ENCODE measurements at places on chromosomes 1 and 21.

DNA sequence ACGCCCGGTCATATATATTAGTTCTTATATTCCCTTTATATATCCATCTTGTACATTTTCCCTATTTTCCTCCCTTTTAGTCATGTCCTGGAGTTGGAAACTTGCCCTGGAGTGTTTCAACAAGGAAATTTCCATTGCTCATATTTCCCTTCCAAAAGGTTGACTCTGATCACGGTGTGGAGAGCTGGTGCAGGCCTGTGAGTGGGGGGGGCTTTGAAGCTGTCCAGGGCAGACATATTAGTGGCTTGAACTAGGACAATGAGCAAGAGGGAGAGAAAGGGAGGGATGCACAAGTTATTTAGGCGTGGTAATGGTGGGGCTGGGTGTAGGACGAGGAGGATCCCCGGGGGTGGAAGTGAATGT is 30.4 kb upstream of the TMEM61 start:
- DNase-seq, result no peak

DNA sequence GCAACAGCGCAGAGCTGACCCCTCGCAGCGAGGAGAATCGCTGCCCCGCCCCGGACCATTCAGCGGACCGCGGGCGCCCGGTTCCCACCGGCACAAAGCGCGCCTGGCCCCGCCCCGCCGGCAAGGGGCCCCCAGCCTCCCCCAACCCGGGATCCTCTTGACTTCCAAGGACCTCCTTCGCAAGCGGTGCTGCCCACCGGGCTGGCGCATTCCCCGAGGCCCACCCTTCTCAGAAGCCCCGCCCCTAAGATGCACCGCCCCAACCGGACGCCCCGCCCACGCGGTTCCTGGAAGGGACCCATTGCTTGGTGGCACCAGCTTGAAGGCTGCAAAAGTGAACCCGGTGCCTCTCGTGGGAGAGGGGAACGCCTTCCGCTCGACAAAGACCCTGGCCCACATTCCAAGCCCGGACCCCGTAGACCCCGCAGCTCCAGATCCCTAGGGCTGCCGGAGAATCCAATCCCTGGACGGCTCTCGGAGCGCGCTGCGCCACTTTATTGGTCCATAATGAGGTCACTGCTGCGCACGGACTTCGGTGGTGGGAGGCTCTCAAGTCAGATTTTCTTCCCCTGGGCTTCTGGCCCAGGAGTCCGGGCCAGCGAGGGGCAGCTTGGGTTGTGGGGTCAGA is 2.0 kb downstream of the HES3 start:
- peak; percentile 44 for DNase-seq

GRCh38 chr1:54017979-54018378 is at the start of gene LDLRAD1:
TSS of gene LDLRAD1 (minus strand) at chr1:54018186. CDS start at chr1:54018112, 74 bp downstream.
- no peak for DNase-seq

GRCh38 chr1:83060221-83060620 is 938.7 kb downstream of the TTLL7 start:
- DNase-seq, result no peak

DNA sequence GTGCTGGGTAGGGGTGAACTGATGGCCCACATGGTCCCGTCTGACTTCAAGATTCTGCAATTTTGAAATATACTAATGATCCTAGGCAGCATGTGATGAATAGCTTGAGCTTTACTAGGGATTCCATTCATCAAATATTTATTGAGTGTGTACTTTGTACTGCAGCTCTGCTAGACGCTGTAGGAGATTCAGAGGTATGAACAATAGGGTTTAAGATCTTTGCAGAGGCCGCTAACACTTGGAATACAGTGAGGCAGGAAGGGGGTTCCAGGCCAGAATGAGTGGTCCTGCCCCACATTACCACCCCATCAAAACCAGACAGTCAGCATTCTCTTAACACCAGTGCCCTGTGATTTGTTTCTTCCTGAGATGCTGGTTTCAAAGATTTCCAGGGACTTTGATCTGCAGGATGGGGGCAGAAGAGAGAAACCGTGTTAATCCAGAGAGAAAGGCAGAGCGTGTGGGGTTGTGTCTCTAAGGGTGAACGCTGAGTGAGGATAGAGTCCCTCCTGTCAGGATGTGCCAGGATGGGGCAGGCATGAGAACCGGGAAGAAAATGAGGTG is 19.9 kb downstream of the IER5 start:
- DNase-seq, result no peak

- no peak for DNase-seq
Measured at GRCh38 chr1:230785636-230786384, 38.6 kb downstream of the CAPN9 start.

- no peak for DNase-seq
Measured at GRCh38 chr21:33651965-33652680, 9.8 kb downstream of the ITSN1 start.

DNA sequence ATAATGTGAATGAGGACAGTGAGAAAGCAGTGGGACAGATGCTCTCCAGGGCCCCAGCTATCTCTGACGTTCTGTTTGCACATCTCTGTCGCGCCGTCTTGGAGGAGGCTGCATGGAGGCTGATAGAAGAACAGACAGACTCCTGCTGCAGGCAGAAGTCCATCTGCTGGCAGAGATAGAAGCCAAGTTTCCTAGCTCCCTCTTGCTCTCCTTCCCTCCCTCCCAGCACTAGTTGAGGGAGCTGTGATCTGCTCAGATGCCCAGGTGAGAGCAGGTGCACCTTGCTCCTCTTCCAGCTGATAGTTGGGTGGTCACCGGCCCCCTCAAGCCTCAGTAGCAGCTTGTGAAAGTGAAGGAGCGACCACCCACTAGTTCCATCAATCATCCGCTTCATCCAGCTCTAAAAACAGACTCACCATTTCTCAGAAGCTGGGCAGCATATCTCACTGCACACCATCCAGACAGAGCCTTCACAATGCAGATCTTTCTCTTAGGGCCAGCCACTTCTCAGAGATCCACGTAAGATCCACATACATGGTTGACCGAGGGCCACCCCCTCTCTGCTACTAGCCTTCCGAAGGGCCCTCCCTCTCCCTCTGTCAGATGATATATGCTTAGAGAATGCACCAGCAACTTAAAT is 12.9 kb downstream of the LRRN2 start:
- DNase-seq, result no peak

DNA sequence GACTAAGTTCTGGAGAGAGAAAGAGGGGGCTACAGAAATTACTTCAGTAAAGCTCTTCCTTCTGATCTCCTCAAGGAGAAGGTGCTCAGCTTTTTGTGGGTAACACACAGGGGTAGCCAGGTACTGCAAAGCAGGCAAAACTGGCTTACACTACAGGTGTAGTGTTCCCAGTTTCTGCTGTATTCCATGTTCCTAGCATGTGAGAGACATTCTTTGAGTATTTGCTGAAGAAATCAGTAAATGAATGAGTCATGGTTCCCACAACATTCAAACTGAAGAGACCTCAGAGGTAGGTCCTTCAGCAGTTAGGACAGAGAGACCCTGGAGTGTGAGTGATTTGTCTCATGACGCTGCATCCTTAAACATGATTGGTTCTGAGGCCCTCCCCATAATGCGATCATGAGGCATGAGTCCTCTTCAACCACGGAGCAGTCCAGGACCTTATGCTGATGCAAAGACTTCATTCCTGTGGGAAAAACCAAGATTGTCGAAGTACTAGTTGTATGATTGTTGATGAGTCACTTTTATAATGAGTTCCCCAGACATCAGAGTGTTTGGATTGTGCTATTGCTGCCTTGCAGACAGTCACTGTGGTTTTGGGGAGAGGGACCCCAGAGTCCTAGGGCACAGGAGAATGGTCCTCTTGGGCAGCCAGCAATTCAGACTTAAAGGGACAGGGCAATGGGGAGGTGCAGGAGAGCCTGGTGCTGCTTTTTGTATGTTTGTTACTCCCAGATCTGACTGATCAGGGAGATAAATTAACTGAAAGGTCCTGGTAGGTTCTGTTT is 2.7 kb upstream of the OR10J4 start:
- no peak for DNase-seq

- no peak for DNase-seq
Measured at GRCh38 chr1:247656221-247656875, 23.2 kb downstream of the OR13G1 start.

DNA sequence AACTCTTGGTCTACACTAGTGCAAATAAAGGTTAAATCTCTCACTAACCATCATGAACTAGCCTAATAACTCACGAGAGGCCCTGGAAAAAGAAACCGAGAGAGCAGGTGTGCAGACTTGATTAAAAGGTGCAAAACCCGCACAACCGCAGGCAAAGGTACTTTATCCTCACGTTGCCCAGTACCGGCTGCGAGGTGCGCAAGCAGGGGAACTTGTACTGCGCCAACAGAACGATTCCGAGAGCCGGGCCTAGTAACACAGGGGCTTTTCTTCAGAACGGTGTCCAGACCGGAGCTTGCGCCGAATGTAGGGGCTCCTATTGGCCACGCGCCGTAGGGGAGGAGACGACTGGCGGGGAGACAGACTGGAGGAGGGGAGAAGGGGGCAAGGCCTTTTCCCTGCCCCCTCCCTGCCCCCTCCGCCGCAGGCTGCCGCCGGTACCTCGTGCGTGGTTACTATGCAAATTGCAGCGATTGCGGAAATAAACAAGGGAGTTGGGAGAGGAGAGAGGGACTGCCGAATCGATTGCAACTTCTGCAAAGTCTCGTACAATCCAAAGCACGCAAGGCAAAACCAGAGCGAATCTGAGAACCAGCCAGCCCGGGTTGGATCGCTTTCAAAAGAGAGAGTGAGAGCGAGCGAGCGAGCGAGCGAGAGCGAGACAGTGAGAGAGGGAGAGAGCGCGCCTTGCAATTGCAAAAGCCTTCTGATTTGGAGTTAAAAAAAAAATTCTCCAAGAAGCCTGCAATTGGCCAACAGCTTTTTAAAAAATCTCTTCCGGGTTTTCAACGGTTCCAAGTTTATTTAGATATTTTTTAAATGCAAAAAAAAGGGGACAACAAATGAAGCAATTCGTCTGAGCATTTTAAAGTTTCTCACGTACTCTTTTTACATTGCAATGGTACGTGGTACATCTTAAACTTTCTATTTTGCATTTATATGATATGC is 5.4 kb upstream of the NFIA start:
- DNase-seq, result peak; percentile 74

- DNase-seq, result no peak
Measured at GRCh38 chr1:216630532-216630931, 92.7 kb downstream of the ESRRG start.

DNA sequence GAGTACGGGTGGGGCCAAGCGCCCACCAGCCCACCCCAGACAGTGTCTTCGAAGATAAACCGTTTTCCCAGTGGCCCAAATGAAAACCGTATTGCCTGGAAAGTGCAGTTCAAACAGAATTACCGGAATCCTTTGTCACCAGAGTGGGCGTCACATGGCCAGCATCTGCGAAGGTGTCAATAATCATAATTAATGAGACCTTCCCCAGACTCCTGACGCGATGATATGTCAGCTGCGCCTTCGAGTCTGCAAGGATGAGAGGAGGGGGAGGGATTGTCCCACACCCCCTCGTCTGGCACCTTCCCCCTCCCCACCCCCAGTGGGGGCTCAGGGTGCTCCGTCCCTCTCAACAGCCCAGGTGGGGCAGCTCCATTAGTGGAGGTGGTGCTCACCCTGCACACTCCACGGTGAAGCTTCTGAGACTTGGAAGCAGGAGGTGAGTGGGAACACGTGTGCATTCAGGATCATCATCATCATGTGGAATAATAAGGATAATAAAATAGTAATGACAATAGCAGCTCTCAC is 215.1 kb downstream of the PTPRU start:
- no peak for DNase-seq

GRCh38 chr1:54429838-54430237 is 23.6 kb upstream of the SSBP3 start:
- DNase-seq, result no peak

DNA sequence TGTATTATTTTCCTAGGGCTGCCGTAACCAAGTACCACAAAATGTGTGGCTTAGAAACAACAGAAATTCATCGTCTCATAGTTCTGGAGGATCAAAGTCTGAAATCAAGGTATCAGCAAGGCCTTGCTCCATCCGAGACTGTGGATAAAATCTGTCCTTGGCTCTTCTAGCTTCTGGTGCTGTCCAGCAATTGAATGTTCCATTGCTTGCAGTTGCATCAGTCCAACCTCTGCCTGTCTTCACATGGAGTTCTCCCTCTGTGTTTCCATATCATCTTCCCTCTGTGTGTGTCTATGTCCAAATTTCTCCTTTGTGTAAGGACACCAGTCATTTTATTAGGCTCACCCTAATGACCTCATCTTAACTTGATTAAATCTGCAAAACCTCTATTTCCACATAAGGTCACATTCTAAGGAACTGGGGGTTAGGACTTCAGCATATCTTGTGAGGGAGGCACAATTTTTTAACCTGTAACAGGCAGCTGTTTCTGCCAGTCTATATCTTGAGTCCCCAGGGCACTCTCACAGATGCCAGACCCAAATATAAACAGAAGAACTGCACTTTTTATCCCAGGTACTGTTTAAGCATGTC is 84.2 kb downstream of the ERG start:
- no peak for DNase-seq

- no peak for DNase-seq
Measured at GRCh38 chr1:109484519-109484975, 842 bp downstream of the ATXN7L2 start.

DNA sequence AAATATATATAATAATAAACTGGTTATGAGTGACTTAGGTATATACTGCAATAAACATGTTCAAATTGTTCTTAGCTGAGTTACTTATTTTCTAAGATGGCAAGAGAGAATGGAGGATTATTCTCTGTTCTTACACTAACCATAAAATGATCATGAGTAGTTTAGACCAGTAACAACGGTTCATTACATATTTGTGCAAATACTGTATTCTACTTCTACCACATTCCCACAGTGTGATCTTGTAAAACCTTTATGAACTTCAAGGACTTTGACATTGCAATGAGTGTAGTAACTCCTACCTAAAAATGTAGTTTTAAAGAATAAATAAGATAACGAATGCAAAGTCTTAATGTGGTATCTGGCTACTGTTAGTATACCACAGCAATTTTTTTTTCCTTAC is 353.7 kb upstream of the NCAM2 start:
- no peak for DNase-seq

DNA sequence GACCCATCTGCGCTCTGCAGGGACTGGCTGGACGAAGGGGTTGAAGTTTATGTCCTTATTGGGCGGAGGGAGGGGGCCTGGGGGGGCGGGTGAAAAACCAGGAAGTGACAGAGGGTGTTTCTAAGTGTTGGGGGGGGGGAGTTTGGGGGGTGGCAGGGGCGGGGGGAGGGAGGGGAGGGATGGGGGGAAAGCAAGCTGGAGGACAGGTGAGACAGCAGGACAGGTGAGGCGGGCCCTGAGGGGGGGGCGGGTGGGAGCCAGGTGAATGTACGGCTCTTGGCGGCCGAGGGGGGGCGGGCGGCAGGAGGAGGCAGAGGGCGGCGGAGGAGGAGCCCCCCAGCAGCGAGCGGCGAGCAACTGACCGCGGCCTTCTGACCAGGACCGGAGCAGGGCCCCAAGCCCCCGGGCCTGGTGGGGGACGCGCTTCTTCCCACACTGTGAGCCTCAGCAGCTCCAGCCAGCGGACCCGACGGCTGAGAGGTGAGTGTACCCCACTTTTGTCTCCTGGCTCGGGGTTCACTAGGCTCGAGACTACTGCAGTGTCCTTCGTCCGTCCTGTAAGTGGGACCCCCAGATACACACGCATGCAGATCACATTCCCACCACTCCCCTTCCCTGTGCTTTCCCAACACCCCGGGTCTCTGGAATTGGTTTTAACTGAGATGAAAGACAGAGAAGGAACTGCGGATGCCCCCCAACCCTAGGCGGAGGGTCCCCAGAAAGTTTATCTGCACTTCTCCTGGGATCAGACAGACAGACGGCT is at the start of gene ZBTB7B:
ZBTB7B (plus strand) TSS at position 339 of the 763 bp plus-strand sequence. CDS start 11,859 bp downstream, outside the sequence.
- no peak for DNase-seq

All from stimulated activated CD8-positive, alpha-beta memory T cell treated with anti-CD3 and anti-CD28 coated beads, Interleukin-15, amount 100 ng/mL, for 48 hours (primary cell).